ENCODE measurements at places on chromosomes 2 and 18.

DNA sequence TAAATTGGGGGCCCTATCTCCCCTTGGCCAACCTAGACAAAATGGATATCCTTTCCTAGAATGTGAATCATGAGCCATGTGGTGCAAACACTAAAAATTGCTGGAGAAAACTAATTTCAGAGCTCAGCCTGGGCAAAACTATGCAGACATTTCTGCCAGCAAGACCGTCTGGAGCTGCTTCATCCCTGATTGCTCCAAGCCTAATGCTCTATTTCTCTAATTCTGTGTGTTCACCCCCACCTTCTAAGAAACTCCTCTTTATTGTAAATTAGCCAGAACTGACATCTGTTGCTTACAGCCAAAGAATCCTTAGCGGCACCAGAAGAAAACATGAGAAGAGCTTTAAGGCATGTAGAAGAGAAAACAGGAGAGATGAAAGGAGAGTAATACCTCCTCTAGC, 337.7 kb upstream of the CHAC2 start:
- no peak for DNase-seq

GRCh38 chr2:45851111-45851510, 199.6 kb downstream of the PRKCE start:
- DNase-seq: no peak

DNA sequence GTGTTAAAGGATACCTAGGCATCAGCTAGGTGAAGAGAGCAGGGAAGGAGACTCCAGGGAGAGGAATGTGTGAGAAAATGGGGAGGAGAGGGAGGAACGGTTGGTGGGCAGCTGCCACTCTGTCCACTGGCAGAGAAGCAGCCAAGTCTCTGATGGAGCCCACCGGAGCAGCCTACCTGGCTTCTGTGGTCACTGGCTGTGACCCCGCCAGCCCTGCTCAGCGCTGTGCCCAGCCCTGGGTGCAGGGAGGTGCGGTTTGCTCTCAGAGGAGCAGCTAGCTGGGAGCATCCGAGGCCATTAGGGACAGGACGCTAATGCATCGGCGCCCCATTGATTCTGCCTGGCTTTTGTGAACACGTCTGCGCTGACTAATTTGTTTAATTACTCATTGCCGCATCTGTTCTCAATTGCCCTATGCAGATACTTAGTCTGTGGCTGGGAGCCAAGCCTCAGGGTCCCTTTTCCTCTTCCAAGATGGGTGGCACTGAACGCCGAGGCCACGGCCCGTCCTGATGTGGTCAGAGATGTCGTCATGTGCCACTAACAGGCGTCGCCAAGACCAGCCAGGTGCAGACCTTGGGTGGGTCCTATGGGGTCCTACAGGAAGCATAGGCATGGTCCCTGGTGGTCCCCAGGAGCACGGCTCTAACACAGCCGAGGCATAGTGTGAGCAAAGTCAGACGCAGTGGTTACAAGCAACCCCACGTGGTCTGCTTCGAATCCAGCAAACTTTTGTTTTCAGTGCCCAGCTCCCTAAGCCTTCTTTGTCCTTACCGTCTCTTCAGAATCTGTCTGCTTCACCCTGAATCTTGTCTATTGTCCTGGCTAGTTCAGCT, 82.0 kb downstream of the RRM2 start:
- no peak for DNase-seq

DNA sequence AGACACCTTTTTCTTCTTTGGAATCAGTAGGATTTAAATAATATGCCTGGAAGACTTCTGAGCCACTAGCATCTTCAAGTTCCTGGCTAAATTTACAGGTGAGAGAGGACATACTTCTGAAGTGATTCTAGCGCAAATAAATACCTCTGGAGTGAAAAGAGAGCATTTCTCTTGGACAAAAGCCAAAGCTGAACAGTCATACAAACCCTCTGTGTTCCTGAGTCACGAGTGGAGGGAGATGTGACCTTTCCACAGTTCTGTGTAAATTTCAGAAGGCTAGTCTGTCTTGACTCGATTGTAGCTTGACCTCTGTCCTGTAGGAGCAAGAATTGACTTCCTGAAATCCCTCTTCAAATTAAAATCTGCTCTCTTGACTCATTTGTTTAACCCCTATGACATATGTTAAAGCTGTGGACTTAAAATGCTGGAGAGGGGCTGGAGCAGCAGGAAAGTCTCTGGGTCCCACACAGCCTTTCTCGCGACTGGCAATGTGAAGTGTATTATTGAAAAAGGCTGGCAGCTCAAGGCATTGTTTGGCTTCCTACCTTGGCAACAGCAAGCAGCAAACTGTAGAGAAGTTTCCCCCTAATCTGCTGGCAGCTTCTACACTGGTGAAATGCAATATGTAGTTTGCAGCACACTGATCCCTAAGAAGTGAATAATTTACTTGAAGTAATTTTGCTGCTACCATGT, 79.6 kb upstream of the GCFC2 start:
- DNase-seq: no peak

DNA sequence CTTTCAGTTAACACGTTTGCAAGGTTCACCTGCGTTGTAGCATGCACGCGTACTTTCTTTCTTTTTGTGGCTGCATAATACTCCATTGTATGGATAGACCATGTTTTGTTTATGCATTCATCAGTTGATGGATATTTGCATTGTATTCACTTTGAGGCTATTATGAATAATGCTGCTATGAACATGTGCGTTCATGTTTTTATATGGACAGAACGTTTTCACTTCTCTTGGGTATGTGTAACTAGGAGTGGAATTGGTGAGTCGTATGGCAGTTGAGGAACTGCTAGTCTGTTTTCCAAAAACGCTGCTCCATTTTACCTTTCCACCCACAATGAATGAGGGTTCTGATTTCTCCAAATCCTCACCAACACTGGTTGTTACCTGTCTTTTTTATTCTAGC, 244.3 kb downstream of the GLI2 start:
- no peak for DNase-seq

DNA sequence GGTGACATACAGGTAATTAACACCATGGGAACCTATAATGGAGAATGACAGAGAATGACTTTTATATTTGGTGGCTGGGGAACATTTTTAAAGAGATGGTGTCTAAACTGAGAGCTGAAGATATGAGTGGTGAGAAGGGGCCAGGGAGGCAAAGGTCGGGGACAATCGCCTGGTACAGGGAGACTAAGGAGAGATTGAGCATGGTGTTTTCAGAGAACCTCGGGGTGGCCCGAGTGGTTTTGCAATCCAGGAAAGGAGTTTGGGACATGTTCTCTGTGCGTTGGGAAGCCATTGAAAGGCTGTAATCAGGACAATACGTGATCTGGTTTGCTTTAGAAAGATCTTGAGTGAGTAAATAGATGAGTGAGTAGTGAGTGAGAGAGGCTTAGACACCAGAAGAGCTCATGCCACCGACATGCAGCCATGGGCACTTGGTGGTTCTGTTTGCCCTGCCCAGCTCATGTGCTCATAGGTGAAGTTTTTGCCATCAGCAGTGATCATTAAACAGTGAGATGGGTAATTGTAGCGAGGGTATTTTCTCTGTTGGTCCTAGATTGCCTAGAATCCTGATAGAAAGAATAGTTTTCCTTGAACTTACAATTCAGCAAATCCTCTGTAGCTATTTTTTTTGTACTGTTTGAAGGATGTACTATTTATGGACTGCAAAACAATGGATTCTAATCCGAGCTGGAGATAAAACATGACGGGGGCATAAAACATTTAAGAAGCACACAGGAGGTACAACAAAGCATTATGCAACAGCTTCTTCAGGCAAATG, 114.7 kb downstream of the SH3RF3 start:
- no peak for DNase-seq

GRCh38 chr18:23932385-23933067, 82.0 kb upstream of the TTC39C start:
- DNase-seq: no peak

DNA sequence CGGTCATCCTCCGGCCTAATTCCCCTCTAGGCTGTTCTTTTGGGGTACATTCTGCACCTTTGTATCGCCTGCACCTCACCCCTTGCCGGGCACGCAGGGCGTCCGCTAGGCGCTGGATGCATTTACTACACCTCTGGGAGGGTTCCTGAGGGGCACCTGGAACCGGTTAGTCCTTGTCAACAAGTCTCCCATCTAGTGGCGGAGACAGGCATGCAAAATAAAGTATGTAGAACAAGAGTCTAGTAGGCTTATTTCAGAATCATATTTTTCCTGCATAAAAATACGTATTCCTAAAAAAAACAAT, 705 bp upstream of the TEX261 start:
- DNase-seq: peak; percentile 83

- DNase-seq: no peak
These were observed 112.5 kb upstream of the AGAP1 start for GRCh38 chr2:235381261-235381912.

DNA sequence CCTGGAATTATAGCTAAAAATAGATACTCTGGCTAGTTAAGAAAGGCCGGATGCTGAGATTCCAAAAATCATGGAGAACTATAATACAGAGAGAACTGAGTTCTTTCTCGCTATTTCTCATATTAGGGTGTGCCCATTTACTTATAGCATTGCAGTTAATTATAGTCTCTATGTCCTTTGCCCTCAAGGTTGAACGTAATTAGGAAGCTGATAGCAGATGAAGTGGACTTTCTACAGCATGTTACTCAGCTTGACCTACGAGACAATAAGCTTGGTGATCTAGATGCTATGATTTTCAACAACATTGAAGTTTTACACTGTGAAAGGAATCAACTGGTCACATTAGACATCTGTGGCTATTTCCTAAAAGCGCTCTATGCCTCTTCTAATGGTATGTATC, 187.4 kb downstream of the PHLPP1 start:
- no peak for DNase-seq

DNA sequence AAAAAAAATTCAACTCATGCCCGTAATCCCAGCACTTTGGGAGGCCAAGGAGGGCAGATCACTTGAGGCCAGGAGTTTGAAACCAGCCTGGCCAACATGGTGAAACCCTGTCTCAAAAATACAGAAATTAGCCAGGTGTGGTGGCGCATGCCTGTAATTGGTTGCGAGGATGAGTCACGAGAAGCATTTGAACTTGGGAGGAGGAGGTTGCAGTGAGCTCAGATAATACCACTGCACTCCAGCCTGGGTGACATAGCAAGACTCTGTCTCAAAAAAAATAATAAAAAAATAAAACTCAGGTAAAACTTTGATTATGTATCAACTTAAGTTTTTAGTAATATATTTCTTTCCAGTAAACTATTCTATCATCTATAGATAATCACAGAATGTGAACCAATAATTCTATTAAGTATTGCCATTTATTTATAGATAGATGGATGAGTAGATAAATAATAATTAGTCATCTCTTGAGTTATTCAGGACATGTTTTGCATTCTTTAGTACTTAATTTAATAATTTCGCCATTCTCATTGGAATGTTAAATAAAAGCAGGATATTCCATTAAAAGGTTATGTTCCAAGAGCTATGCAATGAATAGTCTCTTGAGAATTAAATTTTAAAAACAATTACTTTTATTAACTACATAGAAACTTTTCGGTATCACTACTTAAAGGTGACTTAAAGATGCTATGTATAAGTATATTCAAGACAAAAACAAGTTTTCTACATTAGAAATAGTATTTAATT, 48.7 kb downstream of the WDPCP start:
- DNase-seq: no peak

DNA sequence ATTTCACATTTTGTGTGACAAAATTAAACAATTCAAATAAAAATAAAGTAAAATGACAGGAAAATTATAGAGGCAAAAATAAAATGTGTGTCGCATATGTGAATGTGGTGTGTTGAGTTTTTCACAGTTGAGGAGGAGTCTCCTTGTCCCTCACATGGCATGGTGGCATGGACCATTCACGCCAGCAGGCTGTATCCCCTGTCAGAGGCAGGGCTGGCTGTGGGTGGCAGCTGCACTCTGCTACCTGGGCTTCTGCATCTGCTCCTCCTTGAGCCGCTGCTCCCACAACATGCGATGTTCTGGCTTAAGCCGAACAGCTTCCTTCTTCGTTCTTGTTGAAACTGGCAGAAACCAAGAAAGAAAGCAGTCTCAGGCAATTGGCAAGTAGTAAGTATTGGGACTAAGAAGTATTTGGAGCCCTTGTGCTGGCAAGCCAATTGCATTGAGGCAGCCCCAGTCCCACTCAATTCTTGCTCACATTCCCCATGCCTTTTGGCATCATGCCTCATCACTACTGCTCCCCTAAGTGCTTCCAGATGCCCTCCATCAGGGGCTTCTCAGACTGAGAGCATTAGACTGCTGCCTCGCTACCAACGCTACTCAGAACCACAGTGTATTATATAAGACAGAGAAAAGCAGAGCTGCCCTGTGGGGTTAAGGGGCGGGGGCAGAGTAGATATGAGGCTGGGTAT, 177.9 kb upstream of the NABP1 start:
- no peak for DNase-seq

DNA sequence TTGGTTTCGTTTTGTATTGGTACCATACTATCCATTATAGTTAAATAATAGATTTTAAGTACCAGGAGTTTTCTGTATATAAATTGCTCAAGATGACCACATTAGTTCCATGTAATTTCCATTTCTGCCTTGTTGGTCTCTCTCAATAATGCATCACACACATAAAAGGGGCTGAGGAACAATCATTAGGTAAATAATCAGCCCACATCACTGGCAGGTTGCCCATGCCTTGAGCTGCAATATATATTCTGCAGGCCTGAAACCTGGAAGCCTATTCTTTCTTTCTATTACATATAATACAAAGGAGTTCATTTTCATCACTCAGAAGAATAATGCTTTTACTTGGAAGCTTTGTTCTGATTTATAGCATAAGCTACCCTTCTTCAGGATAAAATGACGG, 616.1 kb upstream of the PKDCC start:
- no peak for DNase-seq

GRCh38 chr2:28750316-28751251, 1.0 kb upstream of the PPP1CB start:
- DNase-seq: no peak

GRCh38 chr18:54240629-54241107, 16.2 kb upstream of the MBD2 start:
- no peak for DNase-seq

GRCh38 chr2:239118675-239119211, 270.9 kb downstream of the TWIST2 start:
- DNase-seq: peak; percentile 11

DNA sequence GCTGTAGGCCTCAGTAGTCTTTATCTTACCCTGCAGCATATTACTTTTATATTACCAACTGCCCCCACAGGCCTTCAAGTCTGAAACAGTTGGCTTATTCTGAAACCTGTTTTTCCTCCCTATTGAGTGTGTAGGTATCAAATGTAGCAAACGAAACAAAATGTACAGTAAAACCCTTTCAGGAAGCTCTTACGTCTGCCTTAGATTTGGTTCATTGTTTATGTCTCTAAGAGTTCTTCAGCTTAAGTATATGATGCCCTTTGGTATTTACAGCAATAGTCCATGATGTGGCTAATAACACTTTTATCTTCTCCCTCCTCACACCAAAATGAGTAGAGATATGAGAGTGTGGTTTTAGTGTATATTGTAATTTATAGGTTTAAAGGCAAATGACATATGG, 108.8 kb downstream of the DOCK10 start:
- DNase-seq: no peak

DNA sequence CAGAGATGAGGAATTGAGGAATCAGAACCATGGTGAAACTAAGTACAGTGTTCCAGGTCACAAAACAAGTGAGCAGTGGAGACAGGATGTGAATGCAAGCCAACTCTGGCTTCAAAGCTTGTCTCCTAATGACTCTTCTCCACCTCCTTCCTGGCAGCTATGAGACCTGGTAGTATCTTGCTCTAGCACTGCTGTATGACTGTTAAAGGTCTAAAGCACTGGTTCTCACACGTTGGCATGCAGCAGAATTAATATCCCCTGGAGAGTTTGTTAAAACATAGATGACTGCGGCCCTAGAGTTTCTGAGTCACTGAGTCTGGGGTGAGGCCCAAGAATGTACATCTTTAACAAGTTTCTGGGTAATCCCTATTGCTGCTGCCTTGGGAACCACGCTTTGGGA, 63.3 kb downstream of the SUCLG1 start:
- no peak for DNase-seq

GRCh38 chr18:27605107-27605834, 420.2 kb upstream of the CHST9 start:
- no peak for DNase-seq

Measured in CD4-positive, alpha-beta memory T cell (primary cell).